ENCODE measurements at places on chromosomes 7 and 10.

DNA sequence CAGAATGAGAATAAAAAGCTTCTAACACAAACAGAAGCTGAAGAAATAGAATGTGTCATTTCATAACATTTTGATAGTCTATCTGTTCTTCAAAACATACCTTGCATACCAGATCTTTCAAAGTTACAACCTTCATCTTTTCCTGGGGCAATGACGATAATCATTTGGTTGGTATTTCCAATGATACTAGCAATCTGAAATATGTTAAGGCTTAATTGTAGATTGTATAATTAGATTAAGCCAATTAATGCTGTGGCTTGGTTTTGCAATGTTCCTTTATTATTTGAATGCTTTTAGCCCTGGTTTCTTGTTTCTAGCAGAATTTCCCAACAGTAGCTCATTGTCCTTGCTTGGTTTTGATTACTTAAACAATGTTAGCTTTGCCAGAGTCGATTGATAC, 84.6 kb downstream of the CABCOCO1 start:
- no peak for DNase-seq

DNA sequence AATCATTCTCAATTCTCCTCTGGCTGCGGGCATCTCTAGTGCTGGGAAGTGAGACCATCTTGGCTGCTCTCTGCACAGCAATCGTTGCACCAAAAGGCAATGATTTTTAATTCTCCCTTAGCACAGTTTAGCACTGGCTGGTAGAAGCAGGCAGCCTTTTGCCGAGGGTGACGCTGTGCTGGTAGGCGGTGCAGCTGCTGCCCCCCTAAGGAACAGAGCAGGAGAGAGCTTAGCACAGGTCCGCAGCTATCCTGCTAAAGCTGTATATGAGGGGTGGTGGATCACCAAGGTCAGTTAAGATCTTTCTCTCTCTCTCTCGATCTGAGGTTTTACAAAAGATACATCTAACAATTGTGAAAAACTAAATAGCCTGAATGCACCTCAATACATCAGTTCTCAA, 390.1 kb downstream of the GATA3 start:
- DNase-seq, result peak; percentile 18

DNA sequence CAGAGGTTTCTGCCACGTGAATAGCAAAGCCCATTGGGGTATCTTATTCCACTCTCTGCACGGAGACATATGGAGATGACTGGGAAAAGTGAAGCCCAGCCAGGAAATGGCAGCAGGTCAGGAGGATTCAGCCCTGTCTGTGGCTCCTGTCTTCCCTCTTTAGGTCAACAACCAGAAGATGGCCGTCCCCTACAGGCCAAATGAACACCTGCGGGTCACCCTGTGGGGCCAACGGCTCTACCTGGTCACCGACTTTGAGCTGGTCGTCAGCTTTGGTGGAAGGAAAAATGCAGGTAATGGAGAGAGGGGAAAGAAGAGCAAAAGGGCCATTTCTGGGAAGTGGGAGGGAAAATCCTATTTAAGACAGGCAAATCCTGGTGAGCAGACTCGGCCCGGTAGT, 38.3 kb downstream of the EPHB4 start:
- DNase-seq, result no peak

GRCh38 chr10:113442336-113442735, 110.5 kb upstream of the HABP2 start:
- DNase-seq, result no peak

DNA sequence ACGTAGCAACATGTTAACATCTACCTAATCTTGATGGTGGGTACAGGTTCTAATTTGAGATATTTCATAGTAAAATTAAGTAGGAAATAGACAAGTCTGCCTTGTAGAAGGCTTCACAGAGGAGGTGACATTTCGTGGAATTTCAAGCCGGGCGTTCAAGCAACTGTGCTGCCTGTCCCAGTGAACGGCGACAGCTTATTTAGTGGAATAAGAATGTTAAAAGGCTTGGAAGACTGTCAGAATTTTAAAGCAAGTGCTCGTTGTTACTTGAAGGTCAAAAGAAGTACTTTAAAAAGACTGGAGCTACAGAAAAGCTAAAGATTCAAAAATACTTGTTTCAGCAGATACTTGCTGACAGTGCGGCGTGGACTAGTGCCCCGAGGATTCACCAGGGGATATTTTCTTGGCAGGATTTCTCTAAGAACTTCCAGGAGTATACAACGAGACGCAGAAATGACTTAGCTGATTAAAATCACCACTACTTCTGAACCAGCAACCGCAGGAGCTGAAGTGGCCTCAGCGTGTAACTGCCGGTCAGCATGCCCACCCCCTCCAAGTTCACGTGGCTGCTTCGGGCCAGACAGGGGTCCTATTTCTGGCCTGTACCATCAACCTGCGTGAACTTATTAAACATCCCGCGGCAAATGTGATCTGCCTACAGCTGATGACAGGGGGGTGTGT, 46.5 kb downstream of the CTBP2 start:
- no peak for DNase-seq

DNA sequence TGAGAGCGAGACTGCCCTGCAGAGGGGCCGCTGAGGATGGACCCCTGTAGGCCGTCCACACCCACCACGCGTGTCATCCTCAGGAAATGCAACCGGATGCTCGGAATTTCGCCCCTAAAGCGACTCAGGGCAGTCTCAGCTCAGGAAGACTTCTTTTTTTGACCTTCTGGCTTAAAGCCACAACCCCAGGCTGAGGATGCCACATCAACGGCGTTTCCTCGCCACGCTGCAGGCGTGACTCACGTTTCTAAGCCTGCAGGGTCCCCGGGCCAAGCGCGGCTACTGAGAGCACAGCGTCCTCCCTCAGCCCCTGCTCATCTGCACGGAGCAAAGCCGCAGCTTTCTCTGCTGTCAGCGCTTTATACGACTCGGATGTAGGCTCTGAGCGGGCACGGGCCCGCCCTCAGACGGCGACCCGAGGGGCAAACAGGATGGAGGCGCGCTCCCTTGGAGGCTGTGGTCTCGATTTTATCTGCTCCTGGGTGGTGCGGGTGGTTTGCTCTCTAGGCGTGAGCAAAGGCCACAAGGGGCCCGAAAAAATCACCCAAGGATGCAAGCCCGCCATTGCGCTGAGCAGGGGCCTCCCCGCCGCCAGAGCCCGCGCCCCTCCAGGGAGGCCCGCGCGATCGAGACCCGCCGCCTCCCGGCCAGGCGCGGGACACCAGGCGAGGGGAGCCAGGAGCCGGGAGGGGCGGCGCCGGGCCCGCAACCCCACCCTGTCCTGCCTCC, 726 bp upstream of the INSIG1 start:
- peak; percentile 69 for DNase-seq

- DNase-seq, result no peak
Measured at GRCh38 chr10:132450466-132450824, 53.4 kb downstream of the PWWP2B start.

DNA sequence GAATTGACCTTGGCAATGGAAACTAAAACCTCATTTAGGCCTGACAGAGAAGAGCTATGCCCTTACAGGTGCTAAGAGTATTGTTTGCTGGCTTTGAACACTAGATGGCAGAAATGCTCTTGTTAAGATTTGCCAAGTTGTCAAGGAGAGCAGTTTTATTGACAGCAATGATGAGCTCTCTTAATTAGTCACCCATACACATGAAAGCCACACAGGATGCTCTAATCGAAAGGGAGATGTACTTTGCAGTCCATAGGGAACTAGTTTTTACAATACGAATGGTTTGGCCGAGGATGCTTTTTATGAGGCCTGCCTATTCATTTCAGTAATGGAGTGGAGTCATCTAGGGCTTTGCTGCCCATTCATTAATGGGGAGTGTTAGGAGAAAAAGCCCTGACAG, 45.4 kb upstream of the MBL2 start:
- no peak for DNase-seq

DNA sequence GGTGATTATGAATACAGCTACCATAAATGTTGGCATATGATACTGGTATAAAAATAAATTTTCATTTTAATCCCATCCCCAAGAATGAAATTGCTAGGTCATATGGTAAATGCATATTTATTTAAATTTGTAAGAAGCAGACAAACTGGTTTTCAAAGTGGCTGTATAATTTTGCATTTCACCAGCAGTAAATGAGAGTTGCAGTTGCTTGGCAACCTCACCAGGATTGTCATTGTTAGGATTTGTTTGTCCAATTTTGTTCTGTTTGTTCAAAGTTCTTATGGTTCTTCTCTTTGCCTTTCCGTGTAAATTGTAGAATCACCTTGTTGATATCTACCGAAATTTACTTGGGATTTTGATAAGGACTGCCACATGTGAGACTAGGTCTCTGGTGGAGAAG, 237.4 kb downstream of the OTUD1 start:
- no peak for DNase-seq

- no peak for DNase-seq
Measured at GRCh38 chr10:96260014-96260413, 11.4 kb downstream of the BLNK start.

DNA sequence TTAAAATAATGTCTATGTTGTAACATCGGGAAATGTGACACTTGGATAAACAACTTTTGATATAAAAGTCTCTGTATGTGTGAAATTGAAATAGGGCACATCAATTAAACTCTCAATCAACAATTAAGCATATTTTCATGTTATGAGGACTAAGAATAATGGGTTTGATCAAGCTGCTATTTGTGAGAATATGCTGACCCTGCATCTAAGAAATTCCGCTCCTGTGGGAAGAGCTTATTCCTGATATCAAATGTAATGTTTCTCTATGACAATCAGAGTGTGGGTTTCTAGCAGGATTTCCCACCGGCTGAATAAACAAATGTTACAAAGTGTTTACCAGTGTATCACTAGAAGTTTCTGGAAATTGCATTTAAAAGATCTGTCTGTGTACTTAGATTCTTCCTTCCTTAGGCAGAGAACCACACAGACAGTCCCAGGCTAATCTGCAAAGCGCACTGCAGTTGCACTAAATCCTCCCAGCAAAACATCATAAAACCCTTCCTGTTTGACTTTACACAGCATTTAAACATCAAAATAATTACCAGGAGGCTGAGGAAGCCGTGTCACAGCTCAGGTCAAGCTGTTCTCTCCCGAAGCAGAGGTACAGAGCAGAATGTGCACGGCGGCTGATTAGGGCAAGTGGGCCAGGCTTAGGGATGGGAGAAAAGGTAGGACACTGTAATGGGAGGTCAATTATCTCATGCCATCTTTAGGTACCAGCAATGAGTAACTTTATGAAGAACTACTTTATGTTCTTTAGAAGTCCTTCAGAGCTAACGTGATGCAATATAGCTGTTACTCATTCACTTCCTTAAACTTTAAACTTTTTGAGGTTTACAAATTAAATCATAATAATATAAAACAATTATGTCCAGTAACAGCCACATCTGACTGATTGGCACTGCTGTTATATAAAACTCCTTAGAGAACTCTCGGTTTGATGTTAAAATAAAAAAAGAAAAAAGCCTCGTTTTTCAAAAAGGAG, 109.1 kb upstream of the CTTNBP2 start:
- DNase-seq, result no peak

- DNase-seq, result no peak
Measured at GRCh38 chr7:75946207-75946855, 31.4 kb downstream of the POR start.

- peak; percentile 10 for DNase-seq
Measured at GRCh38 chr10:30028006-30028737, 31.2 kb downstream of the JCAD start.

- DNase-seq, result no peak
Measured at GRCh38 chr10:75525067-75525466, 93.6 kb downstream of the LRMDA start.

GRCh38 chr7:50112250-50112649, 19.2 kb upstream of the ZPBP start:
- no peak for DNase-seq

- no peak for DNase-seq
Measured at GRCh38 chr7:114062810-114063209, 144.0 kb upstream of the PPP1R3A start.

- DNase-seq, result no peak
Measured at GRCh38 chr7:145534301-145534700, 582.3 kb upstream of the CNTNAP2 start.

- no peak for DNase-seq
Measured at GRCh38 chr7:15647309-15647708, 39.2 kb downstream of the MEOX2 start.

All from stimulated activated CD4-positive, alpha-beta T cell treated with anti-CD3 and anti-CD28 coated beads, Interleukin-12 subunit alpha, Interleukin-12 subunit beta, amount 100 ng/mL, for 4 hours (primary cell).